Smooth muscle cell of trachea (primary cell): ENCODE measurements at places on chromosomes 4 and X. TPM values are rescaled to one million over a fixed set of nuclear protein-coding genes. Genes with fewer than 3 reads are reported as not detected.

The TXK gene
- total RNA-seq: under 0.01 and 0.17 TPM in 2 replicates

The FRG2 gene
- total RNA-seq: not detected in 2 replicates

The GAGE1 gene
- total RNA-seq: not detected in 2 replicates

The MFSD8 gene
- 18.0 and 20.9 TPM in 2 replicates for total RNA-seq

The NAP1L3 gene
- 4.8 and 4.9 TPM in 2 replicates for total RNA-seq

The VEGFD gene
- 2.0 and 4.6 TPM in 2 replicates for total RNA-seq

The AWAT1 gene
- not detected in 2 replicates for total RNA-seq

The ERAS gene
- not detected in 2 replicates for total RNA-seq

The ABHD18 gene
- total RNA-seq: 5.5 and 7.6 TPM in 2 replicates

The CLDN2 gene
- not detected in 2 replicates for total RNA-seq

The GYG2 gene
- 4.5 and 9.3 TPM in 2 replicates for total RNA-seq

The ASB11 gene
- not detected in 2 replicates for total RNA-seq

The SRP72 gene
- total RNA-seq: 98.6 and 102 TPM in 2 replicates

The CXCL3 gene
- 1.5 and 10.6 TPM in 2 replicates for total RNA-seq

The CLCN5 gene
- 6.0 and 7.3 TPM in 2 replicates for total RNA-seq

The RTL9 gene
- 0.17 and 0.29 TPM in 2 replicates for total RNA-seq

The GPR50 gene
- not detected in 2 replicates for total RNA-seq

The MAB21L2 gene
- 0.29 and 0.66 TPM in 2 replicates for total RNA-seq

The FAM9C gene
- total RNA-seq: under 0.01 TPM in 1 of 2 replicates, not detected in the other

The DDX53 gene
- total RNA-seq: not detected in 2 replicates
